ENCODE measurements at places on chromosomes 1 and 21.

DNA sequence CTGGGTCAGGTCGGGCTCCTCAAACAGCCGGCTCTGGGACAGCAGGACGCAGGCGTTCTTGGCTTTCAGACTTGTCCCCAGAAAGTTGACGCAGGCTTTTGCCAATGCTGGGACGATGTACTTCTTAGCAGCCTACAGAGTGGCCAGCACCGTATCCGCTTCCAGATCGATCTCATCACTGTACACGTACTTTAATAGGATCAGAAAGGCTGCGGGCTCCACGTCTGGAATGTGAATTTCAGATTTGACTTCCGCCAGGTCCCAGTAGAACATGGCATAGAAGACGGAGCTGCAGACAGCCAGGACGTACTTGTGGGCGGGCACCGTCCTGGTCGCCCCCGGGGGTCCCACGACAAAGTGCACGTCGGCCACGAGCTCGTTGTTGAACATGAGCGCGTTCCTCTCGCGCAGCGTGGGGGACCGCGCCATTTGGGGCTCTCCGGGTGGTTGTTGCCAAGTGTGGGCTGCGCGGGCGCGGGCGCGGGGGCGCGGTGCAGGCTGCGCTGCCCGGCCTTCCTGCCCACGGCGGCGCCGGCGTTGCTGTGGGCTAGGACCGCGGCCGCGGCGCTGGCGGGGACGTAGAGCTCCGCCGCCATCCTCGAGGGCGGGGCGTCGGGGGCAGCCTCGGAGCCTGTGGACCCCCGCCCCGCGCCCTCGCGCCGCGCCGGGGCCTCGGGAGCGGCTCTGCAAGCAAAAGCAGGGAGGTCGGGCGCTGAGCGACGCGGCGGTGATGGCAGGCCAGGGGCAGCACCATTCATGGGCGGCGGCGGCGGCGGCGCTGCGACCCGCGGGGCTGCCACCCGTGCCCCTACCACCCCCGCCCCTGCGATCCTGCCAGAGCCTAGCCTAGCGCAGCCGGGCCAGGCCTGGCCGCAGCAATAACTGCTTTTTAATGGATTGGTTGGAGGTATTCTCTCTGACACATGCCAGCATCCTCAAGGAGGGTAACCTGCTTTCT, 10.6 kb downstream of the CNR2 start:
- no peak for DNase-seq

DNA sequence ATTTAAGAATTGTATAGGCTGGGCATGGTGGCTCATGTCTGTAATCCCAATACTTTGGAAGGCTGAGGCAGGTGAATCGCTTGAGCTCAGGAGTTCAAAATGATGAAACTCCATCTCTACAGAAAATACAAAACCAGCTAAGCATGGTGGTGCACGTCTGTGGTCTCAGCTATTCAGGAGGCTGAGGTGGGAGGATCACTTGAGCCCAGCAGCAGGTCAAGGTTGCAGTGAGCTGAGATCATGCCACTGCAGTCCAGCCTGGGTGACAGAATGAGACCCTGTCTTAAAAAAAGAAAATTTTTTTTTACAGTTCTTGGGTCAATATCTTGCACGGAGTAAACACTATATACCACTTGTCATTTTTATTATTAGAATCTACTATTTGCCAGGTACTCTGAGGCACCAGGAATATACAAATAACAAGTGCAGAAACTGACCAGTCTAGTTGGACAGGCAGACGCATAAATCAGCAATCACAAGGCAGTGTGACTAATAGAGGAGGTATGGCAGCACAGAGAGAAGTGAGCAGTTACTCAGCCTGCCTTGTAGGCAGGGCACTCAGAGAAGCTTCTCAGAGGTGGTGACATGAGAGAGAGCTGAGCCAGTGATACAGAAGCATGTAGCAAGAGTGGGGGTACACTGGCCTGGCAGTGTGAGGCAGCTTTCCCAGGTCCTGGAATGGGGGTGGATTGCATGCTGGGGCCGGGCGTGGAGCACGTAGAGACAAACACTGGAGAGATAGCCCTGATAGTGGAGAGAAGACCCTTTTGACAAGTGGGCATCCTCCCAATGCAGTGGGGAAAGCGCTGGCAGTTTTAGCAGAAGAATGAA, 8.0 kb downstream of the PHLDA3 start:
- peak; percentile 98 for DNase-seq

- DNase-seq: no peak
Measured at GRCh38 chr1:66494482-66494881, 39.5 kb upstream of the SGIP1 start.

DNA sequence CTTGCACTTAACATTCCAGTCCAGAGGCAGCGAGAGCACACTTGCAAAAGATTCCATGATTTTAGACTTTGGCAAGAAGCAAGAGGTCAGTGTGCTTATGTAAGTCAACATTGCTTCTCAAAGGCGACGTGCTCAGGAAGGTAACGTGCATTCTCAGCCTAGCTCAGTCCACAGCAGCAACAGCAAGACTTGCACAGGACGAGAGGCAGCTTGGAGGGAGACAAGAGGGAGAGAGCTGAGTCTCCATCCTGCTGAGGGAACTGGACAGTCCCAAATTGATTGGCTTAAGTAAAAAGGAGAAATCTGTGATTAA, 56.5 kb downstream of the PTP4A2 start:
- DNase-seq: no peak

DNA sequence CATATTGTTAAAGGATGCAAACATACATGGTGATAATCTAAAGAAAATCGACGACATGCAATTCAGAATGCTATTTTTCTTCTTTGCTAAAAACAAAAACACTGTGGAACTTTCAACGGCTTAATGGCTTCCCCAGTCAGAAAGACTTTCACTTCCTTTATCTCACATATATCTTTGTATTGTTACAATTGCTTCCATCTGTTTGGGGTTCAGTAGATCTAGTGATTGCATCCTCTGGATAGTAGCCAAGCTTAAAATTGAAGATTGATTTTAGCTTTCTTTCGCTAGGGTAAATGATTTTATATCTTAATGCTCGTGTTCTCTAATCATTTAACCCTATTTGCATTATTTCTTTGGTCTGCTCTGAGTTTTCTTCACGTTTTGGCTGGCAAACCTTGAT, 31.8 kb upstream of the ADAMTS1 start:
- no peak for DNase-seq

GRCh38 chr1:21396516-21396915, 43.4 kb upstream of the NBPF3 start:
- no peak for DNase-seq

DNA sequence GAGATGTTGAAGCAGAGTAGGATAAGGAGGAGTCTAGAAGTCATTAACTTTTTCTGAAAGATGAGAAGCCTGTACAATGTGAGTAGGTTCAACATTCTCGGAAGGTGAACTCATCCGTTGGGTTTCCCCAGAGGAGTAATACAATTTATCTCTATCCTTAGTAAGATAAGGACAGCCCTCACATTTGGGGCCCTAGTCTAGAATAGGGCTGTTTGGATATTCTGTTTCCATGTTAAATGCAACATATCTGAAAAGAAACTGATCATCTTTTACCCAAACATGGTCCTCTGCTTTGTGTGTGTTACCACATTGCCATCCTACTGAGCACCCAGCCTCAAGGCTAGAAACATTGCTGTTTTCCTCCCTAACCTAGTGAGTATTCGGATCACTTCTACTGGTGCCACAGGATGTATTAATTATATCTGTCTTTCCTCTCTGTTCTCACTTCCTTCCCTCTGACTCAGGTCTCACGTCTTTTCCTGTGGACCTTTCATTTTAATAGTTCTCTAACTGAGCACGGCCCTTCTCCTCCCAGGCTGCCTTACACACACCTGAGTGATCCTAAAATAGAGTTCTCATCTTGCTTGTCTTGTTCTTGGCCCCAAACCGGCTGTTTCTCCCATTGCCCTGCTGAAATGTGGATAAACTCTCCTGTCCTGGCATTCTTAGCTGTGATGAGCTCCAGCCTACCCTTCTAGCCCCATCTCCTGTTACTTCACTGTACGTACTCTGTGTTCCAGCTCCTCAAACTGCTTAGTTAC, 91.7 kb downstream of the CDC14A start:
- no peak for DNase-seq

DNA sequence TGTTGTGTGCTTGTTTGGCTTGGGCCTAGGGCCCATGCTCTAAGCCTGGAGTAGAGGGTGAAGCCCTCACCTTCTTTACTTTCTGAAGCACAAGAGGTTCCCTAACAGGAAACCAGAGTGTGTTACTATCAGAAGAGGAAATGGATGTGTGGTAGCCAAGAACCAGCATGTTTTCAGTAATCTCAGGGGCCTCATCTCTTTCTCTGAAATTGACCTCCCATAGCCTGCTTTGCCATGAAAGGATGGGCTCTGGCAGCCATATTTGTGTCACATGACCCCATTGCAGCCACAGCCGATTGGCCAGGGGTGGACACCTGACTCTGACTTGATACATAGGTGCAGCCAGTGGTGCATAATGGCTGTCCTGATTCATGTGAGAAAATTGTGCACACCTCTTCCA, 18.6 kb downstream of the A3GALT2 start:
- DNase-seq: no peak

GRCh38 chr1:204834336-204834735, 36.3 kb upstream of the NFASC start:
- DNase-seq: no peak

DNA sequence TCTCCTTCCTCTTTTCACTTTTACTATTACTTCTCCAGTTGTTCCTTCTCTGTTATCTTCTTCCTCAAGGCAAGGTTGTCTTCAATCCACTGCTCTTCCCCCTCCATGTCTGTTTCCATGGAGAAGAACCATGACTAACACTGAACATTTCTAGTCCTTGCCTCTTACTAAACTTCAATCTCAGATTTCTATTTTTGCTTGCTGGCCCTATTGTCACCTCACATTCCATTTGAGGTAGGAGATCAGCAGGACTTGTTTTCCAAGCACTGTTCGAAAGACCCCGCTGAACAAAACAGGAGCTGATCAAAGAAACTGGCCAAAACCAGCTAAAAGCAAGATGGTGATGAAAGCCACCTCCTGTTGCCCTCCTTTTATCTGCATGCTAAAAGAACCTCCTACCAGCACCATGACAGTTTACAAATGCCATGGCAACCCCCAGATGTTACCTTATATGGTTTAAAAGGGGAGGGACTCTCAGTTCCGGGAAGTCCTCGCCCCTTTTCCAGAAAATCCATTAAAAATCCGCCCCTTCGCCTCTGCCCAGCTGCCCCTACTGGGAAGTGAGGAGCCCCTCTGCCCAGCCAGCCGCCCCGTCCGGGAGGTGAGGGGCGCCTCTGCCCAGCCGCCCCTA, 22.6 kb downstream of the GON4L start:
- DNase-seq: peak; percentile 7

GRCh38 chr1:116678732-116679090, 11.2 kb upstream of the IGSF3 start:
- no peak for DNase-seq

Data from retinal pigment epithelial cell (primary cell).